ENCODE measurements at places on chromosomes 4 and X.

GRCh38 chrX:69096963-69097362, 68.3 kb downstream of the PJA1 start:
- no peak for DNase-seq

GRCh38 chrX:73615022-73615421, 52.0 kb downstream of the CHIC1 start:
- DNase-seq: no peak

- DNase-seq: no peak
These were observed 23.1 kb upstream of the CAMK2D start for GRCh38 chr4:113784497-113785250.

GRCh38 chr4:41512136-41512535, 25.8 kb upstream of the LIMCH1 start:
- no peak for DNase-seq

GRCh38 chr4:105474099-105474518, 247 bp upstream of the PPA2 start:
- peak; percentile 96 for DNase-seq

- no peak for DNase-seq
These were observed 53.1 kb downstream of the GAK start for GRCh38 chr4:878796-879728.

GRCh38 chr4:48804584-48805301, 24.7 kb upstream of the FRYL start:
- DNase-seq: no peak

DNA sequence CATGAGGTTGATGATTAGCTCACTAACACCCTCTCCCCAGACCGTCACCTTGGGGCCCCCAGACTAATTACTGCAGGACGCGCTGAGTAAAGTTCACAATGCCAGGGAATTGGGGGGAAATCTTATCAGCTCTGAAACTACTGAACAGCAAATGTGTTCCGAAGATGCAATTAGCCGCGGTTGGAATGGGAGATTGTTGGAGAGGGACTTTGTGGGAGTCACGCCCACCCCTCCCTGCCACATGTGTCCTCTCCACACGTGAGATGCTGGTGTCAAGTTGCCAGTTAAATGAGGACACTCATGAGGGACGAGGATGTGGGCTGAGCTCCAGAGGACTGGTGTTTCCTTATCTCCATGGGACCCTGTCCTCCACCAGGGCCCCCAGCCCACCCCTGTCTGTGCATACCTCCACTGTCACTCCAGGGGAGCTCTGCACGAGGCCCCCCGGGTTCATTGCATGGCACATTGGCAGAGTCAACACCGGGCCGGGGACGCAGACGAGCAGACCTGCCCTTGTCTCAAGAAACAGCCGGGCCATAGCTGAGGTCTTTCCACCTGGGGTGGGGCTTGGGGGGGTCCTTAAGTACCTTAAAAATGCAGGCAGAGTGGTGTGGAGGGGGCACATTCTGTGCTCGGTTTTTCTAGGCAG, 175.4 kb upstream of the PSAPL1 start:
- DNase-seq: no peak

- DNase-seq: no peak
These were observed 7.8 kb downstream of the SERTM2 start for GRCh38 chrX:111519215-111519614.

Measured in lower leg skin (tissue), 4 donors.